ENCODE measurements at places on chromosomes 2 and 18.

DNA sequence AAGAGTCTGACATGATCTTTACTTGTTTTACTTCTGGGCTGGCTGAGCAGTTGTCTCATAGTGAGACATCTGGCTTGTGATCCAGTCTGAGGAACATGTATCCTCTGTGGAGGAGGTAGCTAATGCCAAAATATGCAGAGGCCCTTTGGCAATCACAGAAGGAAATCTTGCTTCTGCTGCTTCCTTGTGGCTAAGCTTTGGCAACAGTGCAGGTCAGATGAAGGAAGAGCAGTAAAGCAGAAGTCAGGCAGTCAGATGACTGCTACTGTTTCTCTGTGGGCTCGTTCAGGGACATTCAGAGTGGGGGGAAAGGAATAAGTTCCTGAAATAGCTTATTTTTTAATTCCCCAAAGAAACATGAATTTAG, 22.3 kb downstream of the DOK1 start:
- DNase-seq: no peak

DNA sequence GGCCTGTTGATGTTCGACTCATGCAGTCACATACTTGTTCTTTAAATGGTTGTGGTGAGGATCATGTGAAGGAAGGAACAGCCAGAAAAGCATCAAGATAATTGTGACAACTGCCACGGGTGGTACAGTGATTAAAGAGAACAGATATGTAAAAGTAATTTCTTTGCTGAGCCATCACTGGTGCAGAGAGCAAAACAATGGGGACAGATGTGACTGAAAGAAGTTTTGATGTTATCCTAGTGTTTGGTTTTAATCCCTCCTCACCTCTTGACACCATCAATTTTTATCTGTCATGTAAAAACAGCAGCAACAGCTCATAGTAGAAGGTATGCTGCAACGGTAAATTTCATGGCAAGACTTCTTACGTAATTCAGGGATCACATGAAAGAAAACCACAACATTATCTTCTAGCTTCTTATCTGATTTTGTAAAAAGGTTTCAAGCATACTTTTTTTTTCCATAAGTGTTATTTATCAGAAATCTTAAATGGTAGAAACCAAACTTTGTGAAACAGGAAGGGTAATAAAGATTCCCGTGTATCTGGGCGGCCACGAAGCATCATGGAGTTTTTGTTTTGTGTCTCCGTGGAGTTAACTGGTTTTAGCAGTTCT, 65.2 kb downstream of the PLCL1 start:
- DNase-seq: peak; percentile 18

DNA sequence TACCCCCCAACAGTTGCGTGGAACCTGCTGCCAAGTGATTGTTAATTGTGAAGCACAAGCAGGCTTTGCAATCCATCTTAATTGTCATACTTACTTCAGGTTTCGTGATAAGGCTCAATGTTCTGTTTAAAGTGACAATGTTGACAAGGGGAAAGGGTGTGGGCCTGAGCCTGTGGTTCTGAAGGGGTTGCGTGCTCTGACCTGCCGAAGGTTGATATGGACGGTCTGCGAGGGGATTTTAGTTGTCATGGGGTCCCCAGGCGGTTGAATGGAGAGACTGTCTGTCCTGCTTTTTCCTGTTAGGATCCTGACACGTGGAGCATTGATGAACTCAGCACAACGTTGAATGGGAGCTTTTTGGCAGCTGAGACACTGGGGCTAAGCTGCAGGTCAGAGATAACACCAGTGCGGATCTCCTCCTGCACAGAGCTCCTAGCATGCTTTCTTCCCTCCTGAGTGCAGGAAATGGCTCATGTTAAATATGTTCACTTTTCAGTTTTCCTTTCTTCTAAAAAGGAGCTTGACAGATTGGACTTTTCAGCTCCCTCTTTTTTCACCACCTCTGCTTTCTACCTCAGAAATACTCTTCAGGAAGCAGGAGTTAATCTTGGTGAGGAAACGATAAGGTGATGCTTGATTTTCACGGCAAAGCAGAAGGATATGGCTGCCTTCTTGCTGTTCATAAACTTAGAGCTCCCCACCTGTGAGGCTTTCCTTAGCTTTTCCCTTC, 62.9 kb upstream of the ZEB2 start:
- no peak for DNase-seq

GRCh38 chr2:165369131-165369897, 100.2 kb upstream of the CSRNP3 start:
- no peak for DNase-seq

GRCh38 chr18:62109676-62110075, 77.2 kb downstream of the PIGN start:
- no peak for DNase-seq

DNA sequence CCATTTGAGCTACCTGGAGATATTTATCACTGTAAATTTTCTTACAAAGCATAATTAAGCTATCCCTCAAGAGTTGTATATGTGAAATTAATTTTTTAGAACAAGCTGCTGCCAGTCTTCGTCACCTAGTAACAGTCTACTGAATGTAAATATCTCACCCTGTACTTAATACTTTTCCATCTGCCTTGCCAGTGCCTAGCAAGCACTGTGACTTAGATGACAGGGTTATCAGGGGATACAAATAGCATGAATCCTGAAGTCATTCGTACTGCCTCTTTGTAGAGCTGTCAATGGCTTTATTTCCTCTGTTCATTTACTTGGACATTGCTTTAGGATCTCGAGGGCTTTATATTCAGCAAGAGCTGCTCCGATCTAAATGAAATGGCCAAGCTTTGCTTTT, 763.6 kb downstream of the ADCYAP1 start:
- no peak for DNase-seq

DNA sequence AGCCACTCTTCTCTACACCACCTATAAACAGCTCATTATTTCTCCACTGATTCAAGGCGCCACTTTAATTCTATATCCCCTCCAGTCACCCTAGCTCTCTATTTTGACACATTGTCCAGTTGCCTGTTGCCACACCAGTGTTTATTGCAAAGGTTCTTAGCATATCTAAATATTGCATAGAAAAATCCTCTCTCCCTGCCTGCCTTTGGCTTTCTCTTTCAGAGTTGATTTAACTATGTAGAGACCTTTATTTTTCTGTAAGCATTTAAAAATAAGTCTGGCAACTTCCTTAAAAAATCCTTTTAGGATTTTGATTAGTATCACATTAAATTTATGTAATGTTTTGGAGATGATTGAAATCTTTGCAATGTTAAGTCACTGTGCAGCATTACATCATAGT, 47.9 kb upstream of the B3GNT7 start:
- no peak for DNase-seq

DNA sequence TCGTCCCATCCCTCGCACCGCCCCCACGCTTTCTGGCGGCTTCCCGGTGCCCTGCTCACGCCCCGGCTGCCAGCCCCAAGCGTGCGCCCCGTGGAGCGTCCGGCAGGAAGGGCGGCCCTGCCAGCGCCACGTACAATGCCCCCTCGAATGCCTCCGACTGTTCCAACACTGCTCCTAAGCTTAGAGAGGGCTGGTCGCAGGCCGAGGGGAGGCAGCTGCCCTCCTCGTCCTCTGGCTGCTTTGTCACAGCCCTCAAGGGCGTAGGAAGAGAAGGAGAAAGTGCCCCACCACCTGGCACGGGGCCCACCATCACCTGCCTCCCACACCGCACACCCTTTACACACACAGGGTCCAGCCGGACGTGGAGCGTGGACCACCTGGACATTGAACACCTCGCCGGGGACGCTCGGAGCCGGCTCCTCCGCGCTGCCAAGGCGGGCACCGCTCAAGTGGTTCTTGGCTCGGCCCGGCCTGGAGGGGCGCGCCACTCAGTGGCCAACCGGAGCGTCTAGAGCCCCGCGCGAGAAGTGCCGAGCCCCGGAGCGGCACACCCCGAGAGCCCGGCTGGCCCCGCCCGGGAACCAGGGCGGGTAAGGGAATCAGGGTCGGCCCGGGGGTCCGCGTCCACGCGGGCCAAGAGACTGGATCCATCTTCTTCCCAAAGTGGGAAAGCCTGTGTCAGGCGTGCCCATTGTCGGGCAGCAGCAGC, 830 bp downstream of the DNER start:
- DNase-seq: no peak

DNA sequence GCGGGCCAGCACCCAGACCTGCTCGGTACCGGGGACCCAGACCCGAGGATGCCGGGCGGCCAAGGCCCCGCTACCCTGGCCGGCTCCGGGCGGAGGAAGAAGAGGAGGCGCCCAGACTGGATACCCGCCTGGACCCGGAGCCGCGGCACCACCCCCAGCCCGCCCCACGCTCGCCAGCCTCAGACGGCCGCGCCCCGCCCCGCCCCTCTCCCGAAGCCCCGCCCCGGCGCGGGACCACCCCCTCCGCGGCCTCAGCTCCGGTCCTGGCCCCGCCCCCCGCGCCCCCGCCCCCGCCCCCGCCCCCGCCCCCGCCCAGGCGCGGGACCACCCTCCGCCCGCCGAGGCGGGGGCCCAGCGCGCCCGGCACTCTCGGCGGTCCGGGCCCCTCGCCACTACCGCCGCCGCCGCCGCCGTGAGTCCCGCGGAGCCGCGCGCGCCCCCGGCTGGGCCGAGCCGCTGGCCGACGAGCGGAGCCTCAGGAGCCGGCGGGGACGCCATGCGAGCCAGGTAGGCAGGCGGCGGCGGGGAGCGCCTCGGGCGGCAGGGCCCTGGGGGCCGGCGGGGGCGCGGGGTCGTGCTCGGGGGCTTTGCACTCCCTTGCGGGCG, at the start of gene SH3BP4:
Gene SH3BP4 (plus strand): TSS at position 354 of the 606 bp plus-strand sequence. CDS start 82,986 bp downstream, outside the sequence.
- DNase-seq: peak; percentile 31

DNA sequence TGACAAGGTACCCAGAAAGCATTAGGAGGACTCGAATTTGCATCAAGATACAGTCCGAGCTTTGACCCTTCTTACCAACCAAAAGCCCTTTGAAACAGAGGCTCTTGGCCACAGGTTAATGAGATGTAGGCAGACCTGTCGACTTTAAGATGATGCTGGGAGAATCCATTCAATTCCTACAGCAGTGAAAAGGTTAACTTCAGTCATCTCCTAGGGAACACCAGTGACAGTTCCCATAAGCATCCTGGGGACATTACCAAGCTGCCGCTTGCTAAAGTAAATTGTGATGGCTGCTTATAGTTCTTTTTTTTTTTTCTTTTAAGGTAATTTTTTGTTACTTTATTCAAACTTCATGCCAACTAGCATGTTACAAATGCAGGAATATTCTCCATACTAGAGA, 379.3 kb downstream of the SOX11 start:
- DNase-seq: no peak

GRCh38 chr18:58225101-58225500, 181.1 kb downstream of the NEDD4L start:
- no peak for DNase-seq

DNA sequence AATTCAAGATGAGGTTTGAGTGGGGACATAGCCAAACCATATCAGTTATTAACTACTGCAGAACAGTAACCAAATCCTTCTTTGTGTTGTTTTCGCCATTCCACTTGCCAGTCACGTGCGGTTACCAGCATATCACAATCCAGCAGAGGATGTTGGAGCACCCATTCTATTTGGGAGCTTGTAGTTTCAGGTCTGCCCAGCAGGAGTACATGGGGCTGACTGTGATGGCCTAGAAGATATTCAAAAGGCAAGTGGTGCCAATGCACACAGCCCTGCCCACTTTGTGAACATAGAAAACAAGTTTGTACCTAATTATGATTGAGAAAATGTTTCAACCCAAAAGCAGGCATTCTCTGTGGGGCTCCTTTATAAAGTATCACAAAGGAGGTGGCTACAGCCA, 57.0 kb downstream of the ZNF519 start:
- DNase-seq: no peak

GRCh38 chr18:69599377-69599776, 198.7 kb downstream of the DOK6 start:
- no peak for DNase-seq

Measured in activated CD8-positive, alpha-beta memory T cell treated with anti-CD3 and anti-CD28 coated beads, Interleukin-2, amount 50 U/mL, for 4 hours (primary cell).